ENCODE measurements at places on chromosomes 16 and 17.

GRCh38 chr17:48299760-48300159, 130.3 kb downstream of the SKAP1 start:
- no peak for DNase-seq

DNA sequence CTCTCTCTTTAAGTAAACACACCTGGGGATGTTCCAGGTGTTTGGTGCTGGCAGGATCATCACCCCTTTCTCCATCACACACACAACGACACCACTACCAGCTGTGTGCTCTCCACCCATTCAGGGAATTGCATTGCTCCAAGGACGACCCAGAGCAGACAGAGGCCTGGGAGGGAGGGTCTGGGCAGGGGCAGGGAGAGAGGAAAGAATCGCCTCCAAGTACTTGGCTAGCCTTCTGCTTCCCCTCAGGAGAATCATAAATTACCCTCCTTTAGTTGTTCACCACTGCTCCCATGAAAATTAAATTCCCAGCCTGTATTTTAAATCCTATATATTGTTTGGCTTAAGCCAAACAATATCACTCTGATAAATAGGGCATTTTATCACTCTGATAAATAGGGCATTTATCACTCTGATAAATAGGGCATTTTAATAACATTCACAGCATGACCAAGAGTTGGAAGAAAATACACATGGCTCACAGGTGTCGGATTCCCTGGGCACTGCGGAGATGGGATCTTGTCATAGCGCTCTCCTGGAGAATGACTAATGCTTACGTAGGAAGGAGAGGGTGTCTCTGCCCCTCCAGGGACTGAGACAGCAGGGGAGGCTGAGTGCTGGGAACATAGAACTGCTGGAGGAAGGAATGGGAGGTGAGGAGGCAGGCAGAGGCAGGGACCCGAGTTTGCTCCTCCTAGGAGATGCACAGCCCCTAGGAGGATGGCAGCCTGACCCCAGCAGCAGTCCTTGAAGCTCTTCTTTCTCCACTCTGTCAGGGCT, 673.6 kb downstream of the HS3ST4 start:
- DNase-seq = no peak

GRCh38 chr17:77735566-77736198, 222.8 kb upstream of the TNRC6C start:
- DNase-seq = peak; percentile 84

DNA sequence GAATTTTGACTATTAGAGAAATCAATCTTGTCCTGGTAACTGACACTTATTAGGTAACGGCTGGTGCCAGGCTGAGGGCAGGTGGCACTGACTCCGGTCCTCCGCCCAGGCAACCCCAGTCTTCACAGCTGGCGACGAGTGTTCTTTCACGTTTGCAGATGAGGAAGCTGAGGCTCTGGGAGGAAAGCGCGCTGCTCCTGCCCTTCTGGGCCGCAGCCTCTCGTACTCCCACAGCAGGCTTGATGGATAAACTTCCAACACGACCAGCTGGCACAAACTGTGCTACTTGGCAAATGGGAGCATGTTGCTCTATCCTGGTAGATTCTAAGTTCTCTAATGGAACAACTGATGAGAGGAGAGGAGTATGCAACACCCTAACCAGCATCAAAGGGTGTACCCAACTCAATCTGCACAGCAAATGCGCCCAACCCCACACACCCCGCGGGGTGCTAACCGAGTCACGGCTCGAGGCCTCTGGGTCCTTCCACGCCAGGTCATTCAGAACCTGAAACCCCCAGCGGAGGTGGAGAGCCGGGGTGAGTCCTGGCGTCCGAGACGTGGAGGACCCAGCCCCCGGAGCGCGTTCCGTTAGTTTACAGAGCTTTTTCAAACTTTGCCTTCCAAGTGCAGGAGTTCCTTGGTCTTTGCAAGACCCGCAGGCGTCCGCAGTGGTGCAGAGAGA, 477 bp upstream of the SLC47A1 start:
- no peak for DNase-seq

- no peak for DNase-seq
Measured at GRCh38 chr16:68367030-68367429, 56.2 kb downstream of the PRMT7 start.

Measured in right forelimb (tissue), 1 donor.